CD14-positive monocyte (primary cell): ENCODE measurements at places on chromosomes 2 and 18.

GRCh38 chr2:43333656-43334144 lies 107.3 kb upstream of the ZFP36L2 start:
- DNase-seq: peak; percentile 52
- no peaks in the 10 kb centered on the region for H3K27me3 ChIP-seq
- peak overlapping the region; percentile 23 for H3K27ac ChIP-seq
- peaks cover 42% of the 10 kb centered on the region for H3K4me1 ChIP-seq
- peak overlapping the region; percentile 17 for H3K4me3 ChIP-seq

- peaks cover 92% of the 10 kb centered on the region for H3K4me1 ChIP-seq
- H3K4me3 ChIP-seq: peak overlapping the region; percentile 14
- H3K36me3 ChIP-seq: no peaks in the 10 kb centered on the region
- no peaks in the 10 kb centered on the region for H3K27me3 ChIP-seq
- peak; percentile 72 for DNase-seq
Measured at GRCh38 chr18:9147440-9148202, 11.0 kb downstream of the ANKRD12 start.

DNA sequence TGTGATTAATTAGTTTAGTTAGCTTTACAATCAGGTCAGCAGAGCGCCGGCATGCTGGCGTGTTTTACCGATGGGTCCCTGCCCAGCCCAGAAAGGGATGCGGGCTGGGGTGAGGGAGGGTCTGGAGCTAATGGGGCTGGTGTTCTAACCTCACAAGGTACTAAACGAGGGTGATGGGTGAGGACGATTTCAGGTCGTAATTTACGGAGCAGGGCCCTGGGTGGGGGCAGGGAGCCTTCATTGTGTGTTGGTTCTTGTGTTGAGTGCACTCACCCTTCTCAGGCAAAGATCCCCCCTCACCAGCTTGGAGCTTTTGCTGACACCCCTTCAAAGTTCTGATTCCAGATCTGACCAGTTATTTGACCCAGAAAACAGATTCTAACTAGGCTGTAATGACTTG lies 39.5 kb downstream of the PTGR3 start:
- H3K36me3 ChIP-seq: no peaks in the 10 kb centered on the region
- no peak overlapping the region for H3K27ac ChIP-seq
- no peaks in the 10 kb centered on the region for H3K27me3 ChIP-seq
- no peaks in the 10 kb centered on the region for H3K4me1 ChIP-seq
- DNase-seq: no peak

DNA sequence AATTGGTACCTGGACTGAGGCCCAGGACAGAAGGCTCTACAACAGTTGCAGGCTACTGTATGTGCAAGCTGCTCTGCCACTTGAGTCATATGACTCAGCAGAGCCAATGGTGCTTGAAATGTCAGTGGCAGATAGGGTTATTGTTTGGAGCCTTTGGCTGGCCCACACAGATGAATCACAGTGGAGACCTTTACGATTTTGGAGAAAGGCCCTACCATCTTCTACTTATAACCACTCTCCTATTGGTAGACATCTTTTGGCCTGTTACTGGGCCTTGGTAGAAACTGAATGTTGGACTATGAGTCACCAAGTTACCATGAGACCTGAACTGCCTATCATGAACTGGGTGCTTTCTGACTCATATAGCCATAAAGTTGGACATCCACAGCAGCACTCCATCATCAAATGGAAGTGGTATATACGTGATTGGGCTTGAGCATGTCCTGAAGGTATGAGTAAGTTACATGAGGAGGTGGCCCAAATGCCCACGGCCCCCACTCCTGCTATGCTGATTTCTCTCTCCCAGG lies 88.9 kb upstream of the NRXN1 start:
- no peak for DNase-seq
- H3K4me3 ChIP-seq: no peak overlapping the region
- H3K27ac ChIP-seq: no peak overlapping the region

- no peak overlapping the region for H3K27ac ChIP-seq
- H3K4me3 ChIP-seq: no peak overlapping the region
- DNase-seq: no peak
- no peaks in the 10 kb centered on the region for H3K36me3 ChIP-seq
- H3K27me3 ChIP-seq: no peaks in the 10 kb centered on the region
Measured at GRCh38 chr2:17610521-17610920, 70.0 kb downstream of the VSNL1 start.

GRCh38 chr2:216354306-216354705 lies 18.0 kb downstream of the MARCHF4 start:
- H3K27ac ChIP-seq: no peak overlapping the region
- no peaks in the 10 kb centered on the region for H3K4me1 ChIP-seq
- DNase-seq: no peak
- H3K27me3 ChIP-seq: no peaks in the 10 kb centered on the region
- H3K36me3 ChIP-seq: no peaks in the 10 kb centered on the region
- no peak overlapping the region for H3K4me3 ChIP-seq

- H3K4me1 ChIP-seq: peaks cover 14% of the 10 kb centered on the region
- H3K4me3 ChIP-seq: no peak overlapping the region
- no peaks in the 10 kb centered on the region for H3K27me3 ChIP-seq
Measured at GRCh38 chr2:47003641-47004427, 88.2 kb upstream of the MCFD2 start.

- H3K27ac ChIP-seq: no peak overlapping the region
- no peak overlapping the region for H3K4me3 ChIP-seq
- no peak for DNase-seq
- H3K36me3 ChIP-seq: no peaks in the 10 kb centered on the region
- H3K27me3 ChIP-seq: no peaks in the 10 kb centered on the region
- H3K4me1 ChIP-seq: no peaks in the 10 kb centered on the region
Measured at GRCh38 chr2:172783165-172783898, 47.7 kb downstream of the RAPGEF4 start.

DNA sequence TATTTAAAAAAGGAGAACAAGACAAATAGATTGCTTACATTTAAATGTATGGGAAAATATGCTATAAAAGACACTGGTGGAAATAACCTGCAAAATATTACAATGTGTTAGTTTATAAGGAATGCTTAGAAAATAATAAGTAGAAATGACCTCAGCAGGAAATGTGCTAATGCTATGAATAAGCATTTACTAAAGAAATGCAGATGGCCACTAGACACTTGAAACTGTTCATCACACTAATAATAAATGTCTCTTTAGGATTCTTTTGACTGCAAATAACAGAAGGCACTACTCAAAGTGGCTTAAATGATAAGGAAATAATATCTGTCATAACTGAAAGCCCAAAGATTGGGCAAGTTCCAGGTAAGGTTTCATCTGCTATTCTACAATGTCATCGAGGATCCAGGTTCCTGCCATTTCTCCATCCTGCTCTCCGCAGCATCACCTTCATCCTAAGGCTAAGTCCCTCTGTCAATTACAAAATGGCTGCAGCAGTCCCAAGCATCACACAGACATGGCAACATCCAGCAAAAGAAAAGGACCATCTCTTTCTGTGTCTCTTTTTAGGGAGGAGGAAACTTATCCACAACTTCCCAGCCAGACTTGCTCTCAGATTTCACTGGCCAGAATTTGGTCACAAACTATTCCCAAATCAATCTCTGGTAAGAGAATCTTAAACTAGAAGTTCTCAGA lies 21.9 kb downstream of the METTL8 start:
- DNase-seq: no peak
- no peaks in the 10 kb centered on the region for H3K27me3 ChIP-seq
- H3K27ac ChIP-seq: no peak overlapping the region
- H3K4me1 ChIP-seq: no peaks in the 10 kb centered on the region

DNA sequence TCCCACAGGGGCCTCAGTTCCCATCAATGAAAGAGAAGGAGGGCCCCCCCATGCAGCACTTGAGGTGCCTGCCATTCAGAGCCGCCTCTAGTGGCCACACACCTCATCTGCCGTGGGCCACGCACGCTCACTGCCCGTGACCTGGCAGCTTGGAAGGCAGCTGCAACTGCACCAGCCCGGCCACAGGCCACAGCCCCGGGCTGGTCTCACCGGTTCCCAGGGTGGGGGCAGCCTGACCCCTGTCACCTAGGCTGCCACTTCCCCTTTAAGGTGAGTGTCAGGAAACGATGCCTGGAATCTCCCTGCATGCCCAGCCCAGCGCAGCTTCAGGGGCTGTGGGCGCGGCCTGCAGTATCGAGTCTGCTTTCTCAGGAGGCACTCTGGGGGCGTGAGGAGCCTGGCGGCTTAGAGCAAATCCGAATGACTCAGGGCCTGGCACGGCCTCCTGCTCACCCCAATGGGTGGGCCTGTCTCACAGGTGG lies 2.6 kb downstream of the MAB21L4 start:
- no peaks in the 10 kb centered on the region for H3K4me1 ChIP-seq
- no peak overlapping the region for H3K4me3 ChIP-seq
- DNase-seq: no peak
- no peaks in the 10 kb centered on the region for H3K27me3 ChIP-seq
- H3K36me3 ChIP-seq: no peaks in the 10 kb centered on the region

GRCh38 chr18:68220458-68220857 lies 494.4 kb downstream of the TMX3 start:
- no peaks in the 10 kb centered on the region for H3K36me3 ChIP-seq
- H3K27me3 ChIP-seq: no peaks in the 10 kb centered on the region
- H3K4me1 ChIP-seq: no peaks in the 10 kb centered on the region
- no peak overlapping the region for H3K4me3 ChIP-seq

GRCh38 chr18:3691705-3692104 lies 241.7 kb downstream of the TGIF1 start:
- DNase-seq: no peak
- H3K36me3 ChIP-seq: no peaks in the 10 kb centered on the region
- H3K4me3 ChIP-seq: no peak overlapping the region
- H3K27ac ChIP-seq: no peak overlapping the region

GRCh38 chr18:76234676-76235060 lies 260.4 kb downstream of the ZNF516 start:
- no peak for DNase-seq
- H3K4me3 ChIP-seq: no peak overlapping the region
- H3K36me3 ChIP-seq: no peaks in the 10 kb centered on the region
- no peaks in the 10 kb centered on the region for H3K4me1 ChIP-seq

GRCh38 chr18:28846958-28847357 lies 670.0 kb upstream of the CDH2 start:
- no peaks in the 10 kb centered on the region for H3K27me3 ChIP-seq
- no peaks in the 10 kb centered on the region for H3K36me3 ChIP-seq
- no peak for DNase-seq
- no peak overlapping the region for H3K4me3 ChIP-seq
- no peaks in the 10 kb centered on the region for H3K4me1 ChIP-seq

DNA sequence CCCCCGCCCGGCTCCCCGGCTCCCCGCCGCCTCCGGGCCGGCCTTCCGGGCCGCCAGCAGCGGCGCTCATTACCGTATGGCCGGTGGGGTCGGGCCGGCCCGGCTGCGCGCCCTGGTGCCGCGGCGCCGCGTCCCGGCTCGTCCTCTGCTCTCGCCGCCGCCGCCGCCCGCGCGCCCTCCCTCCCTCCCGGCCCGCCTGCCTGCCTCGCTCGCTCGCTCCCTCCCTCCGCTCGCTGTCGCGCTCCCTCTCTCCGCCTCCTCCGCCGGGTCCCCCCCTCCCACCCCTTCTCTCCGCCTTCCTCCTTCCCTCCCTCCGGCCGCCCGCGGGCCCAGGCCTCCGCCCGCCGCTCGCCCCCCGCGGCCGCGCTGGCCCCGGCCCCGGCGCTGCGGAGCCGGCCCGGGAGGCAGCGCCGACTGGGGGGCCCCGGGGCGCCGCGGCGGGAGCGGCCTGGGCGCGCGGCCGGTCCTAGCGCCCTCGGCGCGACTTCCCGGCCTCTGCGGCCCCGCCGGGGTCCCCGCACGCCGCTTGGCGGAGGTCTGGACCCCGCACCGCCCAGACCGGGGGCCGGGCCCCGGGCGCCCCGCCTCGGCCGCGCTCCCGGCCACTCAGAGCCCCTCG lies at the start of gene DNMT3A:
TSS of gene DNMT3A (minus strand) at position 173 of the 619 bp plus-strand sequence. CDS start 27,941 bp downstream, outside the sequence.
- H3K4me1 ChIP-seq: peaks cover 27% of the 10 kb centered on the region
- no peak within 1 kb of the TSS for H3K27ac ChIP-seq
- peaks cover 7% of the 10 kb centered on the region for H3K27me3 ChIP-seq

GRCh38 chr18:76923485-76924085 lies 101.2 kb downstream of the ZNF236 start:
- DNase-seq: no peak
- no peaks in the 10 kb centered on the region for H3K27me3 ChIP-seq
- no peaks in the 10 kb centered on the region for H3K4me1 ChIP-seq

- H3K4me3 ChIP-seq: no peak overlapping the region
- no peak overlapping the region for H3K27ac ChIP-seq
- H3K36me3 ChIP-seq: no peaks in the 10 kb centered on the region
- no peak for DNase-seq
Measured at GRCh38 chr18:57469884-57470283, 34.7 kb downstream of the ONECUT2 start.

- no peaks in the 10 kb centered on the region for H3K27me3 ChIP-seq
- H3K36me3 ChIP-seq: peaks cover 25% of the 10 kb centered on the region
- H3K4me3 ChIP-seq: peak overlapping the region; percentile 25
- peaks cover 18% of the 10 kb centered on the region for H3K4me1 ChIP-seq
- no peak overlapping the region for H3K27ac ChIP-seq
Measured at GRCh38 chr2:160269365-160269764, 69.3 kb upstream of the ITGB6 start.

GRCh38 chr2:133586978-133587377 lies 18.7 kb upstream of the NCKAP5 start:
- H3K36me3 ChIP-seq: no peaks in the 10 kb centered on the region
- DNase-seq: no peak
- H3K4me3 ChIP-seq: no peak overlapping the region
- H3K27me3 ChIP-seq: no peaks in the 10 kb centered on the region
- H3K4me1 ChIP-seq: no peaks in the 10 kb centered on the region

- no peak overlapping the region for H3K27ac ChIP-seq
- no peak overlapping the region for H3K4me3 ChIP-seq
- DNase-seq: no peak
- no peaks in the 10 kb centered on the region for H3K27me3 ChIP-seq
- no peaks in the 10 kb centered on the region for H3K4me1 ChIP-seq
Measured at GRCh38 chr2:114631146-114631545, 188.7 kb downstream of the DPP10 start.

GRCh38 chr2:97991081-97991856 lies 4.5 kb downstream of the TMEM131 start:
- no peaks in the 10 kb centered on the region for H3K27me3 ChIP-seq
- DNase-seq: peak; percentile 16
- H3K27ac ChIP-seq: no peak overlapping the region

GRCh38 chr2:210169516-210170195 lies 1.6 kb downstream of the KANSL1L start:
- peaks cover 25% of the 10 kb centered on the region for H3K4me1 ChIP-seq
- peak; percentile 89 for DNase-seq
- H3K27ac ChIP-seq: peak overlapping the region; percentile 97
- H3K27me3 ChIP-seq: peaks cover 6% of the 10 kb centered on the region
- H3K36me3 ChIP-seq: no peaks in the 10 kb centered on the region
- H3K4me3 ChIP-seq: peak overlapping the region; percentile 96

GRCh38 chr18:60092073-60092472 lies 192.3 kb downstream of the PMAIP1 start:
- no peaks in the 10 kb centered on the region for H3K27me3 ChIP-seq
- H3K36me3 ChIP-seq: no peaks in the 10 kb centered on the region

GRCh38 chr18:76805221-76805620 lies 17.1 kb upstream of the ZNF236 start:
- no peak overlapping the region for H3K27ac ChIP-seq
- H3K4me3 ChIP-seq: no peak overlapping the region

DNA sequence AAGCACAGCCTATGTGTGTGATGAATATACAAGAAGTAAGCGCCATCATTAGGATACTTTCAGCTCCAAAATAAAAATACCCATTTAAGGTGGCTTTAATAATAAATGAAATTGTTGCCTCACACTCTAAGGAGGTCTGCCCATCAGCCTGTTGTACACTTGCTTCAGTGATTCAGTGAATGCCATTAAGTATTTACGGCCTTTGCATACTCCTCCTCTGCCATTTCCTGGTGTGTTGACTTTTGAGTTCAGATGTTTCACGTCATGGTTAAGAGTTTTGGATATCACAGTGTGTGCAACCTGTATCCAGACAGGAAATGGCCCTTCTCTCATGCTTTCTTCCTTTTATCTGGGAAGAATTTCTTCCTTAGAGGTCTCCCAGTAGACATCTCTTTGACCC lies 38.6 kb upstream of the SNORC start:
- no peak overlapping the region for H3K27ac ChIP-seq
- no peaks in the 10 kb centered on the region for H3K4me1 ChIP-seq
- no peaks in the 10 kb centered on the region for H3K27me3 ChIP-seq
- H3K4me3 ChIP-seq: no peak overlapping the region
- peaks cover 71% of the 10 kb centered on the region for H3K36me3 ChIP-seq
